ENCODE measurements at places on chromosomes 7 and 10. TPM values are rescaled to one million over a fixed set of nuclear protein-coding genes. Genes with fewer than 3 reads are reported as not detected.
A peak's percentile ranks its signal among the peaks of the same experiment; 100 is the strongest.

The BRI3 gene
- total RNA-seq = 55.0 TPM

The TAF3 gene
- total RNA-seq = 1.2 TPM

The C10orf105 gene
- not detected for total RNA-seq

DNA sequence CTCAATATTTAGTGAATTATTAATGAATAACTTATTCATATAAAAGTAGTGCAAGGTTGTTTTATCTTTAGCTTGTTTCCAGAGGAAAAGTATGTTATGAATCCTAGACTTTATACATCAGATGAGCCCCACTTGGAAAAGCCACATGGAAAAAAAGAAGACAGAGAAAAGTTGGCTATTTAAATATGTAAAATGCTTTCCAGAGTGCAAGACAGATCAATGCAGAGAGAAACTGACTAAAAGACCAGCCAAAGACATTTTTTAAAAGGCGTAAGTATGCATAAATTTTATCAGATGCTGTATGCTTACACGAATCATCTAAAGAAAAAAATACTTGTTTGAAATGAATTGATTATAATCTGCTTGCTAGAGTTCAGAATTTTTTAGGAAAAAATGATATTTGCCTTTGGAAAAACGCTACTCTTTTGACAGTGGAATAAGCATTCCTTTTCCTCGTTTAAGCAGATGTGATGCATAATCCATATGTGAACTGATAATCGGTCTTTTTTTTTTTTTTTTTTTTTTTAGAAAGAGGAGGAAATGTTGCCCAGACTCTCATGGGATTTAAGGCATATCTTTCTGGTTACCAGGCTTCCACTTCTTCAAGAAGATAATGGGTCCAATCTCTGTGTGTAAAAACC lies 70.7 kb downstream of the RELN start:
- DNase-seq = no peak

DNA sequence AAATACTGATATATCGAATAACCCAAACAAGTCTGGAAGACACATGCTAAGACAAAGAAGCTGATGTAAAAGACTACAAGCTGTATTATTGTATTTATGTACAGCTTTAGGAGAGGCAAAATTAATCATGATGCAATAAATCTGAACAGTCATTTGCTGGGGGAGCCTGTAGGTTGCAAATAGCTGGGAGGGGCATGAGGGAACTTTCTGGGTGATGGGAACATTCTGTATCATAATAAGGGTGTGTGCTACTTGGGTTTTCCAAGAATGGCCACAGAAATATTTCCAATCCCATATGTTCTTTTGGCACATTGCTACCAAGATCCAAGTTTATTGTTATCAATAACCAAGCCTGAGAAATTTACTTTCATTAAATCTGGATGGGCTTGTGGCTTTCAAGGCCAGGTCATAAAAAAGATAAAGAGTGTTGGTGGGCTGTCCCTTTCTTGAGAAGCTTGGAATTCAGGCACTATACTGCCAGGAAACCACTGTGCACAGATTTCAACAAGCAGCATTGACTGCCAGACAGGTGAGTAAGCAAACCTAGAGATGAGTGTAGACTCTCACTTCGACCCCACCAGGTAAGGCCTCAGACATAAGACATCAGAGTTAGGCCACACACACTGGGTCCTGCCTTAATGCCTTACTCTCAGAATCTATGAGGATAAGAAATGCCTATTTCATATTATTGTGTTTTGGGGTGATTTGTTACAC lies 629.7 kb upstream of the FZD8 start:
- peak; percentile 70 for DNase-seq

GRCh38 chr10:131963350-131963749 lies 18.4 kb downstream of the BNIP3 start:
- no peak for DNase-seq

DNA sequence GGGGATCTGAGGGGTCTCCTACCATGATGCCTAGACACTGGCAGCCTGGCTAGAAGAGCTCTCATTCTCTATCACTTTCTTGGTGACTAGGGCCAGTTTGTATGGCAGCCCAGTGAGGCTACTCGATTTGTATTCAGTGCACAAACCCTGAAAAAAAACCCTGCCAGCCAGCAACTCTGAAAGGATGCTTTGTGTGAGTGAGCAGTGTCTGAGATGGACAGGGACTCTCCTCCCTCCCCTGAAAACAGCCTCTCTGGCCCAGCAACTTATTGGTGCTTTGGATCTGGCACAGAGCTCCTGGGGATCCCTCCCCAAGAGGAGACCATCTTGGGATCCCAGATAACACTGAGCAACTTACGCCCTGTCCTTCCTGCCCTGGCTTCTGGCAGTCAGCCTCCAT lies 10.8 kb upstream of the LRRC4 start:
- no peak for DNase-seq

DNA sequence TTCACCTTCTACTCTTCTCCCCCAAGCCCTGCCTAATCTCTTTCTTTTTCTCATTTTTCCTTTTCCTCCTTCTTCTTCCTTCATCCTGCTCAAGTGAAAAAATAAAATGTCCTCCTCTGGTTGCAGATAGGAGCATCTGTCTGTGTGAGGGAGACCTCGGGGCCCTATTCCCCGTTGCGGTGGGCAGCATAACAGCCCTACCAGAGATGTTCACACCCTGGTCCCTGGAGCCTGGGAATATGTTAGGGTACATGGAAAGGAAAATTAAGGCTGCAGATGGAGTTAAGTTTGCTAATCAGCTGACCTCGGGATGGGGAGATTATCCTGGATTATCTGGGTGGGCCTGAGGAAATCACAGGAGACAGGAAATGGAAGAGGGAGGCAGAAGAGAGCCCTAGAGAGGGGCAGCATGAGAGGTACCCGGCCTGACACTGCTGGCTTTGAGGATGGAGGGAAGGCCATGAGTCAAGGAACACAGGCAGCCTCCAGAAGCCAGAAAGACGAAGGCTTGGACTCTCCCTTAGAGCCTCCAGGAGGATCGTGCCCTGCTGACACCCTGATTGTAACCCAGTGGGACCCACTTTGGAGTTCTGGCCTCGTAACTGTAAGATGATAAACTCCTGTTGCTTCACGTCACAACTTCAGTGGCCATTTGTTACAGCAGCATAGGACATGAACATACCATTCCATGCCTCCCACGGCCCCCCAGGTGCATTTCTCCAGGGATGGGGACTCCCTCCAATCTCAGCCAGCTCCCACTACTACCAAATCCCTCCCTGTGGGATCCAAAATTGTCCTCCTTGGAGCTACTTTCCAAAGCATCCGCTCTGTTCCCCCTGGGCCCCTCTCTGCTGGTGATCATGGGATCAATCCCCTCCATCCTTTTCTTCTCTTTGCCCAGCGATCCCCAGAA lies 39.0 kb upstream of the ZMIZ1 start:
- DNase-seq = no peak

DNA sequence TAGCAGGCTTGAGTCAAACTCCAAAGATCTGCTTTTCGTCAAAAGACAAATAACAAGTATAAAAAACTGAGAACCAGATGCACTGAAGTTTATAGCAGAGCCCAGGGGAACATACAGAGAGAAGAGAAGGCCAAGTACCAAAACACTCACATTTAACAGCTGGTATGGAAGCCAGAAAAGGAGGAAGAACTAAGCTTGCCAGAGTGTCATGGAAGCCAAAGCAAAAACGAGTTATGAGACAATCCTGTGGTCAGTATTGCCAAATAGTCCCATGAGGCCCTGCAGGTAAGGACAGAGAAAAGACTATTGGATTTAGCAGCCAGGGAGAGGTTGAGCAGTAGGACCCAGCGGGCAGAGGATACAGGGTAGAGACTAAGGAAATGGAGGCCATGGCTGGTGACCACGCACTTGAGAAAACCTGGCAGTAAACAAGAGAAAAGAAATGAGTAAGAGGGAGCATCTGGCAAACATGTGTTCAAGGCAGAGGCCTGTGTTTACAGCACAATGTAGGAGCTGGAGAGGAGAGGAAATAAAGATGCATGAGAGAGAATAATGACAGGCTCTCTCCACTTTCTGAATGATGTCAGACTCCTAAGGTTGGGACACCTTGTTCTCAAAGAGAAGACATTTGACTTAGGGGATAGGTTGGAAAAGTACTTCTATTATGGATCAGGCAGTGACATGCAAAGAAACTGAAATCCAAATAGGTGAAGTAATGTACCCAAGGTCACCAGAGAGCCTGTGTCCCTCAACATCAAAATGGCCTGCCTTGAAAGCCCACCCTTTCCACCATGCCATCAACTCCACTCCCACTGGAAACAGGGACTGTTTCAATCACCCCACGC lies 9.1 kb downstream of the CREB3L2 start:
- no peak for DNase-seq

DNA sequence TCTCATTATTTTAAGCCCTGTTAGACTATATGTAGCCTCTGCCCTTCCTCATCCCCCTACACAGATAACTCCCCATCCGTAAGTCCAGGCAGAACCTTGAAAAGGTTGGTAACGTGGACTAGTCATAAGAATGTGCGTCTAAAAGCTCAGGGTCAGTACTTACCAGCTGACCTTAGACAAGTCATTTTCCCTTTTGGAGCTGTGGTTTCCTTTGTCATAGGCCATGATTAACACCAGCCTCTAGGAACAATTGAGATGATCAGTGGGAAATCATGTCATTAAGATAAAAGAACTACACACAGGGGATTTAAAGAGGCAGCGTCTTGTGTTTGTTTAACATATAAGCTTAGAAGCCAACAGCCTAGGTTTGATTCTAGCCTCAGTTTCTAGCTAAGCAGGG lies 6.9 kb upstream of the UNC5B start:
- DNase-seq = no peak

The AOAH gene
- not detected for total RNA-seq

DNA sequence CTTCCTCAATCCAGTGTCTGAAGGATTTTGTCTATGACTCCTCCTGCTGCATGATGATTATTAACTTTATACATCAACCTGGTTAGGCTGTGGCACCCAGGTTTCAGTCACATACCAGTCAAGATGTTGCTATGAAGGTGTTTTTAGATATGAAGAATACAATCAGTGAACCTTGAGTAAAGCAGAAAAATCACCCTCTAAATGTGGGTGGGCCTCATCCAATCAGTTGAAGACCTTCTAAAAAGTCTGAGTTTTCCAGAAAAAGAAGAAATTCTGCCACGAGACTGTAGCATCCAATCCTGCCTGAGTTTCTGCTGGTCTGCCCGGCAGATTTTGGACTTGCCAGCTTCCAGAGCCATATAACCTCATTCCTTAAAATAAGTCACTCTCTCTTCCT lies 126.1 kb upstream of the FRMD4A start:
- no peak for DNase-seq

DNA sequence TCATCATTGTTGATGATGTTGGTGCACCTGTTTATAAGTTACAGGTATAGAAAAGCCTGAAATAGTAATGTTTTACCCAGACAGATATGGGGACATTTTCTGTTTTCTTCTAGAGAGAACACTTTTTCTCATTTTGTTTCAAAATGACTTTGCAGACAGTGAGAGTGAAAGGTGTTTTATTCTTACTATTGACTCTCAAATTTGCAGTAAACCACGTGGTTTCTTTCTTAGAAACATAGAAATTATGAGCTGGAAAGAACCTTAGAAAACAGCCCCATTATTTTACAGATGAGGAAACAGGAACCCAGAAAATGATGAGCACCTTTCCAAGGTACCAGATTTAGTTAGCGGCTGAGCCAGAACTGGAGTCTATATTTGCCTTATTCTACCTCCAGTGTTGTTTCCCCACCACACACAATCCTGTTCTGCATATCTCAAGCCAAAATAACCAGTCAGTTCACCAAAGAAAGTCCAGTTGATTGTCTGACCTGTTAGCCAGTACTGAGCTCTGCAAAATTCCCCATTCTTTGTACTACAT lies 138.9 kb upstream of the AHR start:
- no peak for DNase-seq

- no peak for DNase-seq
Observed at GRCh38 chr10:73627300-73627699, 14.0 kb downstream of the MYOZ1 start.

The SH2D4B gene
- total RNA-seq = not detected

The GSTO2 gene
- 13.8 TPM for total RNA-seq

GRCh38 chr10:70331486-70332268 lies 47.9 kb upstream of the NPFFR1 start:
- DNase-seq = peak; percentile 99

DNA sequence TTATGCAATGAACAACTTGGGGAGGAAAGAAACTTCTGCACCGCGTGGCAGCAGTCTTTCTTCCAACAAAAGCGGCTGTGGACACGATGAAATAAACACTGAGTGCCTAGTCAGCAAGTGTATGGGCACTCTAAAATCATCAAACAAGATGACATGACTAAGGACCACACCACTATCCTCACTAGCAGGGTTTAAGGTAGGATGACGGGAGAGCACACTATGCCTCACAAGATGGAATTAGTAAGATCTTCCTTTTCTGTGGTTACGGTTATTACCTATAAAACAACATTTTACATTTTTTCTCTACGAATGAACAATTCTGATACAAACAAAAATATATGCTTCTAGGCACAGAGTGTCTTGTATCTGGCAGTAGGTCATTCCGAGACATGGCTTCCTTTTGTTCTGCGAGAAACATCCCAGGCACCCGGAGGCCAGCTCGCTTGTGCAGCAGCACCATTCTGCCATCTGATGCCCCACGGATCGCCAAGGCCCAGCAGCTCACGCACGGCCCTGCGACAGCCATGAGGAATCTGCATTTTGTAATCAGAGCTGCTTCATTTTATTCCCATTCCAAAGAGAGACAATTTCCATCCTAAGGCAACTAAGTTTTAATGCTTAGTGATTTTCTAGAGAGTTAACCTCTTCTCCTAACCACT lies 54.1 kb upstream of the NCAPG2 start:
- DNase-seq = no peak

- DNase-seq = peak; percentile 13
Observed at GRCh38 chr7:131357282-131357880, 29.7 kb downstream of the MKLN1 start.

GRCh38 chr7:18049262-18049661 lies 21.6 kb upstream of the PRPS1L1 start:
- no peak for DNase-seq

DNA sequence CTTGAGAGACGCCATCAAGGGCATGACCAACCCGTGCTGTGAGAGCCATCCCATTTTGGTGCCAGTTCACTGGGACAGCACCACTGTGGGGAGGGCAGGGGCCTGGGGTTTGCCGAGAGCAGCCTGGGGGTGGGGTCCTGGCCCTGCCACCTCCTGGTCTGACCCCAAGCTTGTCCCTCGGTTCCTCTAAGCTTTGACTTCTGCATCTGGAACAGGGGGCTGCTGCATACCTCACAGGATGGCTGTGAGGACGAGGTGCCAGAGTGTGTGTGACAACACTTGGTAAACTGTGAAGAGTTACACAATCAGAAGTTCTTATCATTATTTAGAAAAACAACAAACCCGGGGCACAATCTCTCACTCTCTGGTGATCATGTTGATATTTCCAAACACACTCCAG lies 89.9 kb downstream of the CRTAC1 start:
- no peak for DNase-seq
